ENCODE measurements at places on chromosomes 16 and 17. TPM values are rescaled to one million over a fixed set of nuclear protein-coding genes. Genes with fewer than 3 reads are reported as not detected.

EFNB3 gene
- total RNA-seq: 6.2 TPM

SPIRE2 gene
- 5.6 TPM for total RNA-seq

TNFRSF13B gene
- not detected for total RNA-seq

TMEM238L gene
- not detected for total RNA-seq

NPIPB13 gene
- 4.7 TPM for total RNA-seq

MRPL45 gene
- 32.0 TPM for total RNA-seq

PRR35 gene
- total RNA-seq: not detected

CA7 gene
- total RNA-seq: not detected

TBCD gene
- total RNA-seq: 58.9 TPM

KCTD13 gene
- total RNA-seq: 35.6 TPM

ZFP90 gene
- 22.5 TPM for total RNA-seq

TAC4 gene
- not detected for total RNA-seq

FLOT2 gene
- total RNA-seq: 50.5 TPM

CDH5 gene
- total RNA-seq: 18.9 TPM

NEUROD2 gene
- total RNA-seq: not detected

CES4A gene
- 148 TPM for total RNA-seq

DOC2B gene
- total RNA-seq: 1.8 TPM

XAF1 gene
- total RNA-seq: 5.6 TPM
